ENCODE measurements at places on chromosomes 13 and 19.

DNA sequence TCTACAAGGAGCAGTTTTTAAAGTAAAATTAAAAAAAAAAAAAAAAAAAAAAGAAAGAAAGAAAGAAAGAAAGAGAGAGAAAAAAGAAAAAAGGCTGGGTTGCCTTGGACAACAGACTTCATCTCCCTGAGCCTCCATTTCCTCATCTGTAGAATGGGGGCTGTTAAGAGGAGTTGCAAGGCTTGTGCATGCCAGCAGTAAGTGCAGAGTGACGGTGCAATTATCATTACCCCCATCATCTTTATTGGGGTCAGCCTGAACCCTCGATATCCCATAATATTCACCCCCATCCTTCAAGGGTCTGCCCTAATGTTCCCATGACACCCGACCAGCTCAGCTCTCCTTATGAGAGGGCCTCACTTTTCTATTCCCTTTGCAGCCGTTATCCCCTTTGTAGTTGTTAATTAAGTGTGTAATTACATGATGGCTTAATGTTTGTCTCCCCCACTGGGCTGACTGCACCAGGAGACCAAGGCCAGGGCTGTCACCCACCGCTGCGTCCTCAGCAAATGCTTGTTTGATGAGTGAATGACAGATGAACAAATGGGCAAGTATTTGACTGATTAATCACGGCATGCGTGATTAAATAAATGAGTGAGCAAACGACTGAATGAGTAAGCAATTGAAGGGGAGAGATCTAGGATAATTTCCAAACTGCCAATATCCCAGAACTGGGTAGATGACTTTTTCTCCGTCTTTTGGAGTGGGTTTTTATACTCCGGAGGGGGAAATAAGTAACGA is 10.1 kb downstream of the FOSB start:
- DNase-seq = peak; percentile 90

GRCh38 chr19:32750441-32751055 is 31.0 kb downstream of the TDRD12 start:
- no peak for DNase-seq

- no peak for DNase-seq
These were observed 19.1 kb upstream of the FBN3 start for GRCh38 chr19:8168537-8168936.

- no peak for DNase-seq
These were observed 311.6 kb downstream of the KCNRG start for GRCh38 chr13:50326811-50327210.

- DNase-seq = no peak
These were observed 42.5 kb upstream of the ANKRD10 start for GRCh38 chr13:110957181-110957884.

Data from retina (tissue), 1 donor.